ENCODE measurements at places on chromosomes 1 and 21.

DNA sequence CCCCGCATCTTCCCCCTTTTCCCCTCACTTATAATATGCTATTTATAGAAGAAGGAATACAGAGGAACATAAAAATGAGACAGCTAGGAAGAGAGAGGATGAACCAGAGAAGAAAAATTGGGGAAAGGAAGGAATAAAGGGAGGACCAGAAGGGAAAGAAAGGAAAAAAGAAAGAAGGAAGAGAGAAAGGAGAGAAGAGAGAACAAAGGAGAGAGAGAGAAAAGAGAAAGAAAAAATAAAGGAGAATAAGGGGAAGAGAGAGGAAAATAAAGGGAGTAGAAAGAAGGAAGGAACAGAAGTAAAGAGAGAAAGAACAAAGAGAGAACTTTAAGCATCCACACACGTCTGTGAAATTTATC is 11.2 kb upstream of the IGSF3 start:
- H3K27me3 ChIP-seq: peaks cover 52% of the 10 kb centered on the region
- no peaks in the 10 kb centered on the region for H3K36me3 ChIP-seq
- H3K4me1 ChIP-seq: no peaks in the 10 kb centered on the region
- H3K27ac ChIP-seq: no peak overlapping the region

DNA sequence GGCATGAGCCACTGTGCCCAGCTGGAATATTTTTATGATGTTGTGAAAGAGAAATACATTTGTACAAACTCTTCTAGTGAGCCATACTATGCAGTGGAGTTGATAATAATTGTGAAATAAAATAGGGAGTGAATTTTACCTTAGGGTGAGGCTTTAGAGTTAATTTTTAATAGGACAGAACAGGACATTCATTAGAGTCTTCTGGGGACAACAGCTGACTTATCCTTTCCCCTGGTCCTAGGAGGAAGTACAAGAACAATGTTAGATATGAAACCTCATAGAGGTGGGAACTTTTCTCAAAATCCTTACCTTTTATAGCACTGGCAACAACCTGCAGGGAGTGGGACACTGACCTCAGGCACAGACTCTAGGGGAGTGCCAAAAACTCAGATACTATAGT is 21.9 kb downstream of the HAO2 start:
- H3K4me1 ChIP-seq: no peaks in the 10 kb centered on the region
- peaks cover 38% of the 10 kb centered on the region for H3K27me3 ChIP-seq
- no peak overlapping the region for H3K4me3 ChIP-seq

DNA sequence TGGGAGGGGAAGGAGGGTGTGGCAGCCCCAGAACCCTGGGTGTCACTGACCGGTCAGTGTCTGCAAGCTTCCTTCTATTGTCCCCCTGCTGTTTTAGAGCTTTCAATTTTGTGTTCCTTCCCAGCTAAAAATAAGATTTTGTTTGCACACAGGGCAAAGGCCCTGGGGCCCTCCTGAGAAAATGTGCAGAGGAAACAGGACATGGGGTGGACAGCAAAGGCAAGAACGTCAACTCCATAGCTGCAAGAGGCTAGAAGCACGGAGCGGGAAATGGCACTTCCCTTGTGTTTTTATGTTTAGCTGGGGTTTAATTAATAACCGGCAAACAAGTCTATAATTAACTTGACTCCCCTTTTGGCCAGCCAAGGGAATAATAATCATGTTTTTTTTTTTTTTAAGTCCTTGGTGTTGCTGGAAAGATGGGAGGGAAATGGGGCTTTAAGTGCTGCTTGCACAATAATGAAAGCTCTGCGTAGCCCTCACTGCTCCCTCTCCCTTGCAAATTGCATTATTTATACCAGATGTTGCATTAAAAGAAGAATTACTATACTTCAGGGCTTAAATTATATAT is 261.4 kb upstream of the USP24 start:
- no peaks in the 10 kb centered on the region for H3K4me1 ChIP-seq
- peaks cover 82% of the 10 kb centered on the region for H3K27me3 ChIP-seq
- no peak overlapping the region for H3K27ac ChIP-seq
- H3K36me3 ChIP-seq: no peaks in the 10 kb centered on the region
- no peak for DNase-seq

DNA sequence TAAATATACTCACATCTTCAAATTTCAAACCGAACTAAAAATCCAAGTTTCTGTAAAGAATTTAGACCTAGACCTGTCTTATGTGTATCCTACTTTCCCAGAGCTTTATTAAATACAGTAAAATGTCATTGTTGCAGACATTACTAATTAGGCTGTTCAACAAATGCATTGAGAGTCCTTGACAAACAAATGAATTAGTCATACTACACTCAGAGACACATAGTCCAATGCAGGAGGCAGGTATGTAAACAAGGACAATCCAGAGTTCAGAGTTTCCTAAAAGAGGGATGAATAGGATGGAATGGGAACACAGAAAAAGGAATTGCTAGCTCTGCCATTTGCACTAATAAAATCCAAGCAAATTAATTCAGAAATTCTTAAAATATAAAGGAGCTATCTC is 1.6 kb upstream of the EGLN1 start:
- no peak overlapping the region for H3K27ac ChIP-seq
- H3K4me3 ChIP-seq: no peak overlapping the region
- peaks cover 3% of the 10 kb centered on the region for H3K36me3 ChIP-seq
- H3K4me1 ChIP-seq: peaks cover 26% of the 10 kb centered on the region
- peaks cover 5% of the 10 kb centered on the region for H3K27me3 ChIP-seq

DNA sequence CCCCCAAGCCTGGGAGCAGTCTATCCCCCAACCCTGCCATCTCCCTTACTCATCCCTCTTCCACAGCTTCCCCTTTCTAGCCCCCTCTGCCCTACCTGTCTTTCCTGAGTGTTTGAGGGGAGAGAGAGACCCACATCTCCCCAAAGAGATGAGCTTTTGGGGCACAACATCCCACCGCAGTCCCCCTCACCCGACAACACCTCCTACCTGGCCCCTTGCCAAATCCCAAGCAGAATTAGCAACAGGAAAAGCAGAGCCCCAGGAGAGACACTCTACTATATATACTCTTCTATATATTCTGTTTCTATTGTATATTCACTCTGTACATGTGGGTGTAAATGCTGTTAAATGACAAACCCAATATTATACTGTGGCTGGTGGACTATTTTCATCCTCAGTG is 9.9 kb upstream of the KCNC4 start:
- H3K4me1 ChIP-seq: peaks cover 14% of the 10 kb centered on the region
- no peak overlapping the region for H3K4me3 ChIP-seq
- H3K36me3 ChIP-seq: no peaks in the 10 kb centered on the region
- DNase-seq: no peak
- no peaks in the 10 kb centered on the region for H3K27me3 ChIP-seq
- H3K27ac ChIP-seq: no peak overlapping the region

DNA sequence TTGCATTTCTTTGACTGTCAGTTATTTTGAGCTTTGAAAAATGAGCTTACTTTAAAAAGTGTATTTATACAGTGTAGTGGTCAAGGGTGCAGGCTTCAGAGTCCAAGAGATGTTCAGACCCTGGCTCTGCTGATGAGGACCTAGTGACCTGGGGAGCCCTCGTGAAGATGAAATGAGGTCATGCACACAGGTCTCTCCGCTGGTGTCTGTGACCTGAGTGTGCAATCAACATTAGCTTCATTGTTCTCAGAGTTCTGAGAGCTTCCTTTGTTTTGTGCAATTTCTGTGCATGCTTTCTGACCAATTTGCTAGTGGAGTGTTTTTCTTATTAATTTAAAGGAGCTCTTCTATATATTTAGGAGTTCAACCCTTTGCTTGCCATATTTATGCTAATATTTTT is 71.3 kb downstream of the RIPK4 start:
- H3K4me1 ChIP-seq: no peaks in the 10 kb centered on the region
- peaks cover 34% of the 10 kb centered on the region for H3K27me3 ChIP-seq
- H3K4me3 ChIP-seq: no peak overlapping the region

GRCh38 chr1:103256490-103256889 is 148.2 kb upstream of the COL11A1 start:
- no peak overlapping the region for H3K4me3 ChIP-seq
- H3K27ac ChIP-seq: no peak overlapping the region
- DNase-seq: no peak
- H3K27me3 ChIP-seq: no peaks in the 10 kb centered on the region

GRCh38 chr1:76607717-76608116 is 259.6 kb upstream of the ST6GALNAC5 start:
- H3K36me3 ChIP-seq: no peaks in the 10 kb centered on the region
- no peak for DNase-seq
- H3K4me3 ChIP-seq: no peak overlapping the region
- no peak overlapping the region for H3K27ac ChIP-seq
- H3K4me1 ChIP-seq: no peaks in the 10 kb centered on the region

- no peak overlapping the region for H3K27ac ChIP-seq
- H3K27me3 ChIP-seq: peaks cover 29% of the 10 kb centered on the region
- peaks cover 2% of the 10 kb centered on the region for H3K36me3 ChIP-seq
- H3K4me3 ChIP-seq: no peak overlapping the region
- DNase-seq: peak; percentile 42
Measured at GRCh38 chr1:56831871-56832693, 12.9 kb upstream of the FYB2 start.

- peaks cover 36% of the 10 kb centered on the region for H3K36me3 ChIP-seq
- H3K27ac ChIP-seq: no peak overlapping the region
- H3K4me1 ChIP-seq: peaks cover 20% of the 10 kb centered on the region
- no peaks in the 10 kb centered on the region for H3K27me3 ChIP-seq
- no peak overlapping the region for H3K4me3 ChIP-seq
- DNase-seq: no peak
Measured at GRCh38 chr1:74748960-74749359, 16.0 kb downstream of the TYW3 start.

DNA sequence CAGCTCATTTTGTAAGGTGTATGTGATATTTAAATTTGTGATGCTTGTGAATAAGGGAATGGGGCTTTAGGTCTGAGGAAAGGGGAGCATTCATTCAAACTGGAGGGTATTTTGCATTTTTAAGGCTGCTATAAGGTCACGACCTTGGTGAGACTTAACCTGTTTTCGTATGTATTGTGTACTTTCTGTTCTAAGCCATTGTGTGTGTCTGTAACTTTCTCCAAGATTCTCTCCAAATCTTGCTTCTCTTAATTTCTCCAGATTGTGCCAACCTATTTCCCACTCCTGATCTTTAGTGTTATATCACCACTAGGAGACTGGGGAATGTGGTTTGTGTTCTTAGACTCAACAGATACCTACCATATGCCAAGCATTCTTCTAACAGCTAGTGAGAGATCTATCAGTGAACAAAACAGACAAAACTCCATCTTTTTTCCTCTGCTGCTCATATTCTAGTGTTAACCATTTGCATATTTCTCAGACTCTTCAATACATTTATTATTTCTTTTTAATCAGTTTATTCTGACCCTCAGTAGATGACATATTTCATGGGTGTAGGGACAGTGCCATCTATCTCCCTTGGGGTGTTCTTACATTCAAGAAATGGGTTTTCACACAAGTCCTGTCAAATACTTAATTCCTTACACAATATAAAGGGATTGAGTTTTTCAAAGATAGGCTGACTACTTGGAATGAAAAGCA is 27.5 kb downstream of the ATP1B1 start:
- peaks cover 4% of the 10 kb centered on the region for H3K36me3 ChIP-seq
- H3K4me3 ChIP-seq: no peak overlapping the region

DNA sequence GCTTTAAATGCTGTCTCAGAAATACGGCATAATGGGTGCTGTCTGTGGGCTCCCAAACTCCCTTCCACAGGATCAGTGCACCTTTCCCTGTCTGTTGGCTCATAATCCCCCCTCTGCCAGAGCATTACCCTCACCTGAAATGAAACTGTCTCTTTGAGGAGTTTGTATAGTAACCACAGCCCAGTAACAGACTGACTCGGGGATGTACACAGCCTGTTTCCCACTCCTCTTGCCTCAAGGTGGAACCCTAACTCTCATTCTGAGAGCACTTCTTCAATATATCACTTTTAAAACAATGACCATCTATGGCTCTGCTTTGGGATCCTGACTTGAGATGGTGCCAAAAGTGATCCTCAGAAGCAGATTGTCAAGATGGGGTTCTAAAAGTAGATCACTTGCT is 332.5 kb downstream of the AMY1C start:
- no peaks in the 10 kb centered on the region for H3K36me3 ChIP-seq
- H3K27ac ChIP-seq: no peak overlapping the region
- no peaks in the 10 kb centered on the region for H3K27me3 ChIP-seq
- no peaks in the 10 kb centered on the region for H3K4me1 ChIP-seq
- no peak overlapping the region for H3K4me3 ChIP-seq
- DNase-seq: no peak

- H3K27me3 ChIP-seq: peaks cover 72% of the 10 kb centered on the region
- DNase-seq: no peak
- no peaks in the 10 kb centered on the region for H3K36me3 ChIP-seq
- no peak overlapping the region for H3K27ac ChIP-seq
- no peak overlapping the region for H3K4me3 ChIP-seq
- H3K4me1 ChIP-seq: peaks cover 8% of the 10 kb centered on the region
Measured at GRCh38 chr1:245160288-245160687, 5.5 kb downstream of the KIF26B start.

- no peaks in the 10 kb centered on the region for H3K36me3 ChIP-seq
- no peak overlapping the region for H3K27ac ChIP-seq
- no peak for DNase-seq
- H3K4me1 ChIP-seq: peaks cover 7% of the 10 kb centered on the region
- peaks cover 24% of the 10 kb centered on the region for H3K27me3 ChIP-seq
Measured at GRCh38 chr1:10789803-10790702, 6.4 kb downstream of the CASZ1 start.

DNA sequence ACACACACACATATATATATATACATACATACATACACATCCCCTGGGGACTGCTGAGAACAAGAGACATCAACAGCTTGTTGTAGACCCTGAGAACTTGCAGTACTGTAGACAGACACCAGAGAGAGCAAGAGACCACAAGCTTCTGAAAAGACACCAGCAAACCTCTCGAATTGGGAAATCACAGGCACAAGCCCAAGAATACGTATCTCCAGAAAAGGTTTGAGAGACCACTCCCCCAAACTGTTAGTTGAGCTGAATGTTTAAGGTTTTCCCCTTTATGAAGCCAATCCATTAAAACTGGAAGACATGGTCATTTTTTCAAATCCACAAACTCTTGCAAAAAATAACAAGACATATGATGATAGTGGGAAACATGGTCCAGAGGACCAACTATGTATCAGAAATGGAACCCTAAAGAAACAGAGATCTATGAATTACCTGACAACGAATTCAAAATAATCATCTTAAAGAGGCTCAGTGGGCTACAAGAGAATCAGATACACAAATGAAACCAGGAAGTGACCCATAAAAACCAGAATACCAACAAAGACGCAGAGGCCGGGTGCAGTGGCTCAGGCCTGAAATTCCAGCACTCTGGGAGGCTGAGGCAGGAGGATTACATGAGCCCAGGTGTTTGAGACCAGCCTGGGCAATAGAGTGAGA is 45.1 kb downstream of the SLC2A1 start:
- no peaks in the 10 kb centered on the region for H3K27me3 ChIP-seq
- H3K4me3 ChIP-seq: no peak overlapping the region
- peak; percentile 72 for DNase-seq
- no peak overlapping the region for H3K27ac ChIP-seq
- H3K36me3 ChIP-seq: peaks cover 5% of the 10 kb centered on the region

Measured in central memory CD8-positive, alpha-beta T cell (primary cell).